Activated gamma-delta T cell (primary cell): ENCODE measurements at places on chromosomes 2 and 18.

DNA sequence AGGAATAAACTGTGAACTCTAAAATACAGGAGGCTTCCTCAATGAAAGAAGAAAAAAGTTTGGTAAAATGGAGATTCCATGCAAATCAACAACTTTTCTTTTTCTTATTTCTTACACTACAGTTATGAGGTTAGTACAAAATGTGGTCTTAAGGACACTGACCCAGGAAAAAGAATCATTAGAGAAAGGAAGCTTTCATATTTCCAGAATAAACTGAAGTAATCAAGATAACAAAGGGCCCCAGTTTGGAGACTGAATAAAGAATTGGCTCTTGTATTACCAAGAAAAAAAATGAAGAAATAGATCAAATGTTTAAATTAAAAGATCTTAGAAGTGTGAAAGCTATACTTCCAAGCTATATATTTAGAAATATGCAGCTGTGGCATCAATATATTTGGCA lies 72.3 kb downstream of the SLC66A3 start:
- DNase-seq = no peak

- DNase-seq = no peak
Measured at GRCh38 chr2:42999391-42999841, 207.0 kb upstream of the HAAO start.

DNA sequence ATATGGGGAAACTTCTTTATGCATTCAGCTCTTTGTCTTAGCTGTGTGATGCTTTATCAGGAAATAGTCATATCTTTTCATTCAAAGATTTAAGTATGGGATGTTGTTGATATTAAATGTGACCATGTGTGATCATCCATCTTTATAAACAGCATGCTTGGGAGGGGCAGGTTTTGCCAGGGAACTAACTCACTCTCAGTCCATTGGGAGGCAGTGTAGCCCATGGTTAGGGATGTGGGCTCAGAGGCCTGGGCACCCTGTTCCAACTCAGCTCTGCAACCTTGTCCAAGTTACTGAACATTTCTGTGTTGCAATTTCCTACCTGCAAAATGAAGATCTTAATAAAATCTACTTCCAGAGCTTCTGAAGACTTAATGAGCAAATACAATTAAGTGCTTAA lies 92.0 kb upstream of the BCL2L11 start:
- DNase-seq = no peak

DNA sequence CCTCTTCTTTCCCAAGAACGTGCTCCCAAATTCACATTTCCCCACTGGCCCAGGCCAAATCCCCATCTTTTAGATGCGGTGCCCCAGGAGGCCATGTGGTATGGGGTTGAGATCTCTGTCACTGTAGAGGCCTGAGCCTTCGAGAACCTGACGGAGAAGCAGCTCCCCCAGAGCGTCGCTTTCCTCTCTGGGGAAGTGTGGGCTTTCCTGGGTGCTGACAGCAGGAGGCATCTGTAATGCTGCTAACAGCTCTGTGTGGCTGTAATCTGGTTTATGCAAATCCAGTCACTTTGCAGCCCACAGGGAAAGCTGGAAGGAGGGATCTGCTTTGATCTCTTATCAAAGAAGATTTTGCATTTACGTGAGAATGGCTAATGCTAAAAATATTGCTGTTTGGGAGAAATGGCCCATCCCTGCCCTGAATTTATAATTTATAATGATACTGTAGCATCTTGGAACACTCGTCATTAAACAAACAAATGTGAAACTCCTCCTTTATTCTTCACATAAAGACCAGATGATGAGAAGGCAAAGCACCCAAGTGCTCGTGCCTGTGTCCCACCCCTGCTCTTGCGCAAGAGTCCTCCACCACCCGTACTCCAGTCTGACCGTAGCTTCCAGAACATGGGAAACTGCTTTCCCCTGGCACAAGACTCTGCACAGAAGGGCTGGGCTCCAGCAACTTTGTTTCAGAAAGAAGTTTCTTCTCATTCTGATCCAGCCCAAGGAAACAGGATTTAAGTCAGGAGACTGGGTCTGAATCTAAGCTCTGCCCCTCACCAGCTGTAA lies 109.9 kb upstream of the EPC2 start:
- DNase-seq = no peak

GRCh38 chr2:134174711-134175110 lies 79.2 kb upstream of the MGAT5 start:
- no peak for DNase-seq

GRCh38 chr2:17429130-17429529 lies 89.1 kb downstream of the RAD51AP2 start:
- DNase-seq = no peak

DNA sequence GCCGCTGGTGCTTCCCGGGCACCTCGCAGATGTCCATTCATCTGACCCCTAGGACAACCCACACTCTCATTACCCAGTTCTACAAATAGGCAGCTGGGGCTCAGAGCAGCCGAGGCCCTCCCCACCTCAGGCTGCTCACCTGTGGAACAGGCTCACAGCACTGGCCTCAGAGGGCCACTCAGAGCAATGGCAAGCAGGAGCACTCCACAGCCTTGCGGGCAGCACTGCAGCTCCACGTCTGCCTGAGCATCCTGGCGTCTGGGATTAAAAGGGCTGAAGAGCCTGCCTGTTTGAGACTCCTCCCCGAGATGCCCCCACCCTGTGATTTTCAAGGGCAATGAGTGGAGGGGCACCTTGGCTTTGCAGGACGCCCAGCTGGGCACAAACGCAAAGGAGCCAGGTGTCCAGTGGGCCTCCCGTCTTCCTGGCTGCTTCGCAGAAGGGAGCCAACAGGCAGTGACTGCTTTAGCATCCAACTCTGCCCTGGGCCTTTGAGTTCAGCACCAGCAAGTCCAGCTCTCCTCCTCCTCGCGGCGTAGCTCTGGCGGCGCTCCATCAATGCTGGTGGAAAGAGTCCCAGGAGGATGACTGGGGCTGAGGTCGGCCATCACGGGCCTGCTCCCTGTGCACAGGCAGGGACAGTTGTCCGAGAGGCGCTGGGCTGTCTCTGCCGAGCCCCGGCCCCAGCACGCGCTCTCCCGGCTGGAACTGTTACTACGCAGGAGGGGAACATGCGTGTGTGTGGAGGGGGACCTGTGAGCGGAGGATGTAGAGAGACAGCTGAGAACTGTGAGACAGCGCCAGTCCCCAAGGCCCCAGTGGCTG lies 297.2 kb downstream of the NDUFA10 start:
- DNase-seq = no peak

GRCh38 chr2:143559147-143559546 lies 429.9 kb downstream of the ARHGAP15 start:
- DNase-seq = no peak

GRCh38 chr18:37309059-37309458 lies 256.5 kb downstream of the CELF4 start:
- DNase-seq = no peak
